ENCODE measurements at places on chromosomes 2 and 18.

DNA sequence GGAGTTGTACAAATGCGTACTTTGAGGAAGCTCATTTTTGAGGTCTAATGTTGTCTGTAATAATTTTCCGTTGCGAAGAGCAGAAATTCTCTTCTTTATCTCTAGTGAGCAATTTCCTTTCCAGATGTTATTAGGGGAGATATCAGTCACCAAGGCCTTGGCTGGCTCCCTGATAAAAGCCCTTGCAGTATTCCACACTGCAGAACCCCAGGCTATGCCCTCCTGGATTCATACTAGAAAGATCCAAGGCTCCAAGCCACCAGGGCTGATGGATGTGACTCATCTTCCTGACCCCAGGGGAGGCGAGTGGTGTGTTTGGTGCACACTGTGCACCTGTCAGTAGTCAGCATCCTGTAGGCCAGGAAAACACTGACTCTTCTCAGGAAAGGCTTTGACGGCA, 34.7 kb downstream of the INO80C start:
- DNase-seq = no peak

DNA sequence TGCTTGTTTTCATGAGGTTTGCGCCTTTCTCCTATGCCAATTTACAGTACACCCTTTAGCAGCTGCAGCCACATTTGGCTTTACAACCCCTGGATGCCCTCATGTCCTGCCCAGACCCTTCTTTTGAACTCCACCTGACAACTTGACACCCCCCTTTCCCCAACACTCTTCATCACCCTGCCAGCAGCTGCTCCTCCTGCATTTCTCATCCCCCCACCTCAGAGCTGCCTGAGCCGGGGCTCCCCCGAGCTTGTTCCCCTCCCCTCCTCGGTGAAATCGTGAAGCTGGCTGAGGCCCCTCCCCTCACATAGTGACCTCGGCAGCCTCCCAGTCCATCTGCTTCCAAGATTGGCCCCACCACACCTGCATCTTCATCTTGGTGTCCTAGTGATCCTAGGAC, 40.5 kb downstream of the LRRFIP1 start:
- DNase-seq = no peak

DNA sequence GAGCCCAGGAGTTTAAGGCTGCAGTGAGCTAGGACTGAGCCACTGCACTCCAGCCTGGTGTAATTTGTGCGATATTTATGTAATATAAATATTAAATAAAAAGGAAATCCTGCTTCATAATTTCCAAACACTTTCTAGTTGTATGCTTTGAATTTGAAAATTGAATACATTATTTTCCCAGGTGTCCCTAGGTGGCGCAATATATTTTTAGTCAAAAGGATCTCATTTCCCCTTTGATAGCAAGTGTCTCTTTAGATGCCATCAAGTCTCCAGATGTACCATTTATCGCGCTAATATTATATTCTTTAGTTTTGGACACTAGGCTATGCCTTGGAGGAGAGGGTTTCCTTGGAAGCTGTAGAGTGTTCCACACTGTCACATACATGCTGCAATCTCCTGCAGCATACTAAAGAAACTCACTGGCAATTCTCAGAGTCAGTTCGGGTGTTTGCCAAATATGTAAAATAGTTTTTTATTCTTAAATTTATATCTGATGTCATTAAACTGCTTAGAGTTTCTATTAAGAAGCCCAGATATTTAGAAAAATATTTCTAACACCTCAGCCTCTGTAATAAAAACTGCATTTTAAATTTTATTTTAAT, 5.6 kb upstream of the WDR7 start:
- DNase-seq = no peak

DNA sequence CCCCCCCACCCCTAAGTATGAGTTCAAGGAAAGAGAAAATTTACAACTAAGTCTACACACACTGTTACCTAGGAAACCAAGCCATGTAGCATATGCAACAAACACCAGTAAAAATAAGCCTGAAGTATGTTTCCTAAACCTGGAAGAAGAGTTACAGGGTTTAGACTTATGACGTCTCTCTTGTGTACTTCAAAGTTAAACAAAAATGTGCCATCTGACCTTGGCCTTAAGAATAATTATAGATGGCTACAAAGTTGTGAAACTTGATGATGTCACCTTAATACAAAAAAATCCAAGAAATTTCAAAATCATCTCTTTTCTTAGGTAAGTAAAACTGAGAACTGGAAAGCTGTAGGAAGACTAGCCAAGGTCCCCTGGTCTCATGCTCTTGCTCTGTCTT, 297.6 kb upstream of the NRXN1 start:
- DNase-seq = no peak

DNA sequence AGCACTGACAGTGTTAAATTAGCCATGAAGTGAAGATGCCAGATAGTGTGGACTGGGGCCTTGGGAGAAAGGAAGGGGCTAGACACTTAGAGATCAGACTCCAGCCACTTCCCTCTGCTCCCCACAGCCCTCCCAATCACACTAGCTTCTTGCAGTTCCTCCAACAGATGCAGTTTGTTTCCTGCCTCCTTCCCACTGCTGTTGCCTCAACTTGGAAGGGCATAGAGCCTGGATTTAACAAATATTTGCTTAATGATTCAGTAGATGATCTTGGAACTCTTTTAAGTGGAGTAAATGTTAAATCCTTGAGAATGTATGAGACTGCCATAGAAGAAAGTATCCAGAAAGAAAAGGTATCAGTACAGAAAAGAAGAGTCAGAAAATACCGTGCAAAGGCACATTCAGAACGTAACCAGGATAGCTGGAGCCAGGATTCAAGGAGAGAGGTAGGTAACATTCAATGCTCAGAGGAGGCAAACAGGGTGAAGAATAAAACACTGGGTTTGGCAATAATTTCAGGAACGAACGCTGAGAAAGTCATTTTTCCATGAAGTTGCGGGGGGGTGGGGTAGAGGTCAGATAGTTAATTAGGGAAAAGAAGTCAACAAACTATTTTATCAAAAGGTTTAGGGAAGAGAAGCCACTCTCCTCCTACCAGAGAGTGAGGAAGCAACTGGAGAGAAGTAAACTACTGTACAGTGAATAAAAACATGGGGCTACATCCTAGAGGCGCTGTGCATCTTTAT, 1.3 kb upstream of the BZW1 start:
- no peak for DNase-seq

GRCh38 chr18:24198461-24198860, 59.6 kb downstream of the CABYR start:
- DNase-seq = no peak

- no peak for DNase-seq
Measured at GRCh38 chr2:101274142-101274541, 21.5 kb downstream of the CNOT11 start.

GRCh38 chr2:73418343-73418742, 32.7 kb downstream of the ALMS1 start:
- no peak for DNase-seq

DNA sequence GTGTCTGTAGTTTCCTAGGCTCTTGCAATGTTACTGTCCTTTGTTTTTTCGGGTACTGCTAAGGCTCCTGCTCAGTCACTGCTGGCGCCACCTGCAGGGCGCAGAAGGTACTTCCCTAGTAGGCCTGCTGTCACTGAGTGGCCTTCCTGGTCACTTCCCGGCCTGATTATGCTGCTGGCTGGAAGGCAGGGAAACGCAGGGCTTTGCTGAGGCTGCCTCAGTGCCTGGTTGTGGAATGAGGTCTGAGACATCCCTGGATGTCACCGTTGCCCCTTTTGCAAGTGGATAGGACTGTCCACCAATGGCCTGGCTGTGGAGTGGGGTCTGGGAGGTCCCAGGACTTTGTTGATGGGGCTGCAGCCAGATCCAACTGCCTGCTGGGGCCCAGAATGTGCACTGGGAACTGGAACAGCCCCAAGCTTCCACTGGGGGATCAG, 13.1 kb downstream of the DAW1 start:
- DNase-seq = peak; percentile 60

- no peak for DNase-seq
Measured at GRCh38 chr18:28108814-28109213, 68.1 kb downstream of the CDH2 start.

DNA sequence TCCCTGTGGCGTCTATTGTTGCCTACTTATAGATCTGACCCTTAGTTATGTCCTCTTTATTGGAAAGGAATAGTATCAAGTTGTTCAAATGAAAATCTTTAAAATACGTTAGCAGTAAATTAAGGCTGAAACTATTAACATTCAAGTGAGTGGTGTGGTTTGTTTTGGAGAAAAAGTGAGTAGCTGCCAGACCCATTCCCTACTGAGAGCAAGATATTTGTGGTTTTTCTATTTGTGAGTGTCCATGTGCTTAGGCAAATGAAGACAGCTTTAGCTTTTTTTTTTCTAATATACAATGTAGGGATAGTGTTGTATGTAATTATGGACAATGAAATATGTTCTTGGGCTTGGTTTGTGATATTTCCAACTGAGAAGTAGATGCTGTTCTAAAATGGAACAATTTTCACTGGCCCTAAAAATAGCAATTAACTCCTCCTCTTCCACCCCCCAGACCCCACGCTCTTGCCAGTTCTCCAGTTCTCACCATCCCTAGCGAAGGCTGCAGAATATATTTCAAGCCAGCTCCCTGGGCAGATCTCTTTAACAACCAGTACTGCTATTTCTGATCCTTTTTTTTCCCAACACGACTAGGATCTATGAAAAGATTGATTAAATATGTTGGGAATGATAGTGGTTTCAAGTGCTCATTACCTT, 83.1 kb downstream of the CCDC85A start:
- DNase-seq = no peak

DNA sequence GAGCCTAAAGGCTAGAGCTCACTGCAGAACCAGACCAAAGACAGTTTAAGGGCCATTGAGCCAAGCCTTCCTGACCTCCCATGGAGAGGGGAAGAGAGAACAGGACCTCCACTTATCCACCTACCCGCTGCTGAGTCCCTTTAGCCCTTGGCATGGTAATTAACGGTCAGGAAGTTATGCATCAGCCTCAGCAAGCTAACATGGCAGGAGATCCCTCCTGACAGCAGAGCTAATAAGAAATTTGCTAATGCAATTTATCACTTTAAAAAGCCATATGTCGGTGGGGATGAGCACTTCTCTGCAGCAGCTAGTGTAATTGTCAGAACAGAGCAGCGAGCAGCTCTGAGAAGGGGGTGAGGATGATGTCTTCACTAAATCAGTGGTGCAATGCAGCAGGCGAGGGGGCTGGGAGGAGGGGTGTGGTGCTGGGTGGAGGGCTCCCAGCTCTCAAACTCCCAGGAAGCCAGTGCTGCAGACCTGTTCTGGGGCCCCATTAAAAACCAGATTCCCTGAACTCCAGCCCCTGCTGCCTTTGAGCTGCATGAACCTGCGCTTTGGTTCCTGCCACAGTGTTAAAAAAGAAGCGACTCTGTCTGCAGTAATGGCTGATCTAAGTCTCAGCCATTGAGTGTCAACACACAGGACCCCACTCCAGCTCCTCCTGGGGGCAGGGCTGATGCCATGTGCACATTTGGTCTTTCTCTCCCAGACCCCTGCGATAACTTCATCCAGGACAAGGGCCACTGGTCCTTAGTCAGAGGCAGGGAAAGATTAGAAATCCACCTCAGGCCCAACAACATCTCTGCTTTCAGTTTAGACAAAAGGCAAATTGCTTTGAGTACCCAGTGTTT, 84.2 kb upstream of the STPG4 start:
- no peak for DNase-seq

- DNase-seq = no peak
Measured at GRCh38 chr2:5285872-5286769, 406.1 kb upstream of the SOX11 start.

DNA sequence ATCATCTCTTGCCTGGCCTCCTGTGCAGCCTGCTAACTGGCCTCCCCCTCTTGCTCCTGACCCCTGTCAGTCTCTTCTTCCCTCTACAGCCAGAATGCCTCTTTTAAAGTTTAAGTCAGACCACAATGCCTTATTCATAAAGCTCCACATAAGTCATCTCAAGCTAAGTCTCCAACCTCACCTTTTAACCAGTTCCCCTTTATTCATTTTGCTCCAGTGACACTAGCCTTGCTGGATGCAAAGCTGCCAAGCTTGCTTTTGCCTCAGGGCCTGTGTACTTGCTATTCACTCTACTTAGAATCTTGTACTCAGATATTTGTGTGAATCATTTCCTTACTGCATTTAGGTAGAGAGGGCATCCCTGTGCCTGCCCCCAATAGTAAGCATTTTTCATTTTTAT, 180.9 kb downstream of the PDE1A start:
- no peak for DNase-seq

DNA sequence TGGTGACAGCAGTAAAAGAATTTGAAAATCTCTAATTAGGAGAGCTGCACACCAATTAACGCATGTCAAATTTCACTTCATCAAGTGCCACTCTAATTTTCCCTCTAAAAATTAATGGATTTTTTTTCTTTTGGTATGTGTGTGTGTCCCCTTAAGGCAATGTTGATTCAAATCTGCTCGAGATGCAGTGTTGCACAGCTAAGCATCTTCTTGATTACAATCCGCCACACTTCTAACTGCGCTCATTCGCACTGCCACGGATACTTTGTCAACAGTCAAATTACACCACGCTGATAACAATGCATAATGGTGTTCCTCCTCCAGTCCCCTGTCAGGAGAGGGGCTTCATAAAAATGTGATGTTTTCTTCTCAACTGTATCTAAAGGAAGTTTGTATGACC, 261.4 kb downstream of the MEIS1 start:
- DNase-seq = no peak

GRCh38 chr2:4585057-4585635, 881.8 kb downstream of the DCDC2C start:
- DNase-seq = no peak

- DNase-seq = no peak
Measured at GRCh38 chr2:121125350-121125749, 159.7 kb downstream of the TFCP2L1 start.

DNA sequence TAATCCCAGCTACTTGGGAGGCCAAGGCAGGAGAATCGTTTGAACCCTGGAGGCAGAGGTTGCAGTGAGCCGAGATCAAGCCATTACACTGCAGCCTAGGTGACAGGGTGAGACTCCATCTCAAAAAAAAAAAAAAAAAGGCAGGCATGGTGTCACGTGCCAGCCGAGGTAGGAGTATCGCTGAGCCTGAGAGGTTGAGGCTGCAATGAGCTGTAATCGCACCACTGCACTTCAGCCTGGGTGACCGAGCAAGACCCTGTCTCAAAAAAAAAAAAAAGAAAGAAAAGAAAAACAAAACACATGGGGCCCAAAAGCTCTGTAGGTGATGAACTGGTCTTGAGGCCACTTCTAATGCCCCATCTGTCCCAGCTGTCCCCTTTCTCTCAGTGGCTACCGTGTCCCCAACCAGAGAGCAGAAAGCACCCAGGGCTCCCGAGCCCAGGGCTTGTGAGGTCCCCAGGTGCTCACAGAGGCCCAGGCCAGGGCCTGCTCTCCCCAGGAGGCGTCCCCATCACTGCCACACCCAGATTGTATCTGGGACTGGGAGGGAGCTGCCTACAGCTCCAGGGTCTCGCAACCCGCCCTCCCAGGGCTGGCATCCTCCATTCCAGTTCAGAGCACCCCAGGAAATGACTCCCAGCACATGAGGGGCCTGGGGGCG, 8.5 kb downstream of the KLHL30 start:
- DNase-seq = no peak
